NCI-H526 treated with DMSO at 0.1 percent for 48 hours (cell line): ENCODE measurements at places on chromosomes 7 and 10.

- no peak for DNase-seq
Measured at GRCh38 chr7:97479740-97480290, 252.1 kb upstream of the TAC1 start.

DNA sequence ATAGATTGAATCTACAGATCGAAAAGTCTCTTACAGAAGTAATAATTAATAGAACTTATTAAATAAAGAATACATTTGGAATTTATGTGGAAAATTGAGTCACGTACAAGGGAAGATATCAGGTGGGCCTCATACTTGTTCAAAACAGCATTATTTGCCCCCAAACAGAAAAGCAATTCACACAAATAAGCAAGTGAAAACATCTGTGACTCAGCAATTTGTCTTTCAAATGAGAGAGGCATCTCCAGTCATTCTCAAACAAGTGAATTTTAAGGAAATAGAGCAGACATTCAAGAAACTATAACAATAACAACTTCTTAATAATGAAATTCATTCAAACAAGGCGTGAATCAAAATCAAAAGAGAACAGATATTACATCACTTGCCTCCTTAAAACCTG, 50.1 kb downstream of the SEMA3A start:
- DNase-seq = peak; percentile 75

DNA sequence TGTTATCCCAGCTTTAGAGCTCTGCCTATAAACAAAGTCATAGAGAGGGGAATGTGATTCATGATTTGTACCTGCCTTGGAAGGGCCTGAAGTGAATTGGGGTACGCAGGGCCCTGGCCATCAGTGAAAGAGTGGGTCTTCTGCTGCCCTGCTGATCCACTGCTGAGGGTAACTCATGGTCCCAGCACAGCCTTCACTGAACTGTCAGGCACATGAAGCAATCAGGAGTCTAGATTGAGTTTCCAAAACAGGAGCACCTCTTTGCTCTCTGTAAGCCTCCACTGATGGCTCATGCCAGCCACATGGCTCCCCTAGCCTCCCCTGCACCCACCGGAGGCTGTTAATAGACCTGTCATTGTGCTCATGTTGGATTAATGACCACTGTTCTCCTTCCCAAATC, 217.6 kb downstream of the KCNMA1 start:
- DNase-seq = no peak

GRCh38 chr7:66627881-66628360, 760 bp upstream of the KCTD7 start:
- DNase-seq = no peak

GRCh38 chr7:30915005-30915601, 3.5 kb downstream of the AQP1 start:
- no peak for DNase-seq

DNA sequence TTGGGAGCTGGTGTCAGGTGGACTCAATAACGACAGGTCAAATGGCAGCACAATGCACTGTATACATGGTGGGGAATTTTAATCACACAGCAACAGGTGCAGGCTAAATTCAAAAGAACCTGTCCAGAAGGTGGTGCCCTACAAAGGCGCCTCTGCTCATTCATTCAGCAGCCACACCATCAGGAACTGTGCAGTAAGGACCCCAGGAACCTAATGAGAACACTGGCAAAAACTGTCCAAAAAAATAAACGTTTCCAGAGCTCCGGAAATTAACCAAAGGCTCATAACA, 21.9 kb upstream of the CRYGN start:
- DNase-seq = no peak

DNA sequence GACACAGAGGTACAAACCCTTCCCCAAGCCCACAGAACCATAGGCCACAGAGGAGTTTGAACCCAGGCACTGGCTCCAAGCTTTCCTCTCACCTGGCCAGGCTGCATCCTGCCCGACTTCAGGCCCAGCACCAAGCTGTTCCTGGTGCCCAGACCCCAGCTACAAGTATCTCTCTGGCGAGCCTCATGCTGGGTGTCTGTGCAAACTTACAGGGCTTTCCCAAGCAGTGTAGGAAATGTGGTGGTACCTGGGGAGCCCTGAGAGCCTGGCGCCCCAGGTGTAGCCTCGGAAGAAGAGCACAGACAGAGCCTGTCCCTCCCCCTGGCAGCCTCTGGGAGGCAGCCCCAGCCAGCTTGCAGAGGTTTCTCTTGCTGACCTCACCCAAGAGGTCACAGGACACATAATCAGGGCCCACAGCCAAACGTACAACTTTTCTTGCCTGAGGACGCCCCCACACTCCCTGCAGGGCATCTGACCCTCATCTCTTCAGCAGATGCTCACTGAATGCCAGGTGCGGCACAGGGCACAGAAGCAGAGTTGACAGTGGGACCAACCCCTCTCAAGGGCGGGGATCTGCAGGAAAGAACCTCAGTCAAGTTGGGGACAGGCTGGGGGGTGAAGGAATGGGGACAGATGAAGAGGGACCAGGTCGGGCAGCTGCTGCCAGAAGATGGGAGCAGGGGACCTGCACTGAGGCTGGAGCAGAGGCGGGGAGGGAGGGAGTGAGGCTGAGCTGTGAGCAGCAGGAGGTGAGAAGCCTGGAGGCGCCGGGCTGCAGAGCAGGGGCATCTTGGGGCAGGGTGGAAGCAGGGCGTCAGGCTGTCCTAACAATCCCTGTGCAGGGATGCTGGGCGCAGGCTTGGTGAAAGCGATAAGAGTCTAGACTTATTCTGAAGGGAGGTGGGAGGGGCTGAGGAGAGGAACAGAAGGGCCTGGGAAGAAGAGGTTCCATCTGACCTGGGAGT, 16.3 kb upstream of the MYL7 start:
- no peak for DNase-seq

GRCh38 chr7:121138262-121138933, 149.9 kb downstream of the CPED1 start:
- DNase-seq = no peak
